Activated T-cell treated with anti-CD3 and anti-CD28 coated beads, Interleukin-2, amount 50 U/mL, for 48 hours (primary cell): ENCODE measurements at places on chromosomes 1 and 21.
A peak's percentile ranks its signal among the peaks of the same experiment; 100 is the strongest.

DNA sequence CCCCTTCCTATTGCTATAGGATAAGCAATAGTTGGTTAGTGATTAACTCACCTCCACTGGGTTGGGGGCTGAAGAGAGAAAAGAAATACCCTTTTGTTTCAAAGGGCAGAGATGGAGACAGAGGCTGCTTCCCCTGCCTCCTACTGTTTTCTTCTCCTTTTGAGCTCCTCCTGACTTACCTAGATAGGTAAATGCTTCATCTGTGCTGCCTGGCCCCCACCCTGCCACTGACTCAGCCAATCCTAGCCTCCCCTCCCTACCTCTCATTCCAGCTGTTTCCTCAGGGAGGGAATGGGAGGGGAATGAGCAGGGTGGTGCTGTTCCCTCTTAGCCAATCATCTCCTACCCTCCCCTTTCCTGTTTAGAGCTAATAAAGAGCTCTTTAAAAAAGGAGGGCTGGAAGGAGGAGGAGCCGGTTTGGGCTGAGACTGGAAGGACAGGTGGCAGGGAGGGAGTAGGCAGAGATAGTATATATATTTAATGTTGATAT, at the start of gene C1orf116:
Gene C1orf116, minus strand, starts transcription at position 229 of the 490 bp plus-strand sequence. CDS start 5,158 bp downstream, outside the sequence.
- DNase-seq: no peak

DNA sequence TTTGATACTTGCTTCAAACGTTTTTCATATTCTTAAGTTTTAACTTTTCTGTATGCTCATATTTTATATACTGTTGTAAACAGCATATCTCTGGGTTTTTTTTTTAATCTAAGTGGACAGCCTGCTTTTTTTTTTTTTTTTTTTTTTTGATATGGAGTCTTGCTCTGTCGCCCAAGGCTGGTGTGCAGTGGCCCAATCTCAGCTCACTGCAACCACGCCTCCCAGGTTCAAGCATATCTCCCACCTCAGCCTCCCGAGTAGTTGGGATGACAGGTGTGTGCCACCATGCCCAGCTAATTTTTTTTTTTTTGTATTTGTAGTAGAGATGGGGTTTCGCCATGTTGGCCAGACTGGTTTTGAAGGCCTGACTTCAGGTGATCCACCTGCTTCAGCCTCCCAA, 1.2 kb downstream of the TBCE start:
- DNase-seq: no peak

- no peak for DNase-seq
Measured at GRCh38 chr1:40625476-40626382, 39.8 kb downstream of the RIMS3 start.

GRCh38 chr1:101482306-101482705, 245.5 kb downstream of the S1PR1 start:
- no peak for DNase-seq

GRCh38 chr1:12448746-12449177, 169.2 kb downstream of the DHRS3 start:
- DNase-seq: no peak

GRCh38 chr1:8404460-8405370, 86.8 kb downstream of the SLC45A1 start:
- no peak for DNase-seq

DNA sequence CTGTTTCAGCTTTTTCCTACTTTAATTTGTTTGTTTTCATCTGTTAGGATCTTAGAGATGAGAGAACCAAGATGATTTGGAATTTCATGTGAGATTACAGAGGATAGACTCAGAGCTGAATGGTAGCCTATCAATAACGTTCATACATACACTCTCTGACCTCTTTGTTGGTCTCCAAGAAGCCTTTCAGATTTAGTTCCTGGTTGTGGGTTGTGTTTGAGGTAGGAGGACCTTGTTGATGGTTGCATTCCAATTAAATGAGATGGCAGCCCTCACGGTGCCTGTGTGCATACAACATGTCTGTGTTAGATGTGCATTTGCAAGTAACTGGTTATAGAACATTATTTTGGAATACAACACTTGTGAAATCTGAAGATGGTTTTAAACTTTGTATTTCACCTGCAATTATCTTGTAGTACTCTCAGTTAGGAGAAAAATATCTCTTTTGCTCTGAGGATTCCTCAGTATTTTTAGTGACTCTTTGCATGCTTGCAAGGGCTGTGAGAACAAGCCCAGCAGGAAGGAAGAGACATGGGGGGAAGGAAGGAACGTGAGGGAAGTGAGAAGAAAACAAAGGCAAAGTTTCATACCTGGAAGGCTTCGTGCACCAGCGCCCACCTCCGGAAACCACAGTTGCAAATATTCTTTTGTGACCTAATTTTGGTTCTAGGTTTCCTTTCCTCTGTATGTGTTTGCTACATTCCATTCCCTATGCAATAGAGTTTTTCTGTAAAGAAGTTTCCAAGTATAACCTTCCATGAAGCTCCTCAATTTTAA, 291.8 kb downstream of the DISC1 start:
- no peak for DNase-seq

DNA sequence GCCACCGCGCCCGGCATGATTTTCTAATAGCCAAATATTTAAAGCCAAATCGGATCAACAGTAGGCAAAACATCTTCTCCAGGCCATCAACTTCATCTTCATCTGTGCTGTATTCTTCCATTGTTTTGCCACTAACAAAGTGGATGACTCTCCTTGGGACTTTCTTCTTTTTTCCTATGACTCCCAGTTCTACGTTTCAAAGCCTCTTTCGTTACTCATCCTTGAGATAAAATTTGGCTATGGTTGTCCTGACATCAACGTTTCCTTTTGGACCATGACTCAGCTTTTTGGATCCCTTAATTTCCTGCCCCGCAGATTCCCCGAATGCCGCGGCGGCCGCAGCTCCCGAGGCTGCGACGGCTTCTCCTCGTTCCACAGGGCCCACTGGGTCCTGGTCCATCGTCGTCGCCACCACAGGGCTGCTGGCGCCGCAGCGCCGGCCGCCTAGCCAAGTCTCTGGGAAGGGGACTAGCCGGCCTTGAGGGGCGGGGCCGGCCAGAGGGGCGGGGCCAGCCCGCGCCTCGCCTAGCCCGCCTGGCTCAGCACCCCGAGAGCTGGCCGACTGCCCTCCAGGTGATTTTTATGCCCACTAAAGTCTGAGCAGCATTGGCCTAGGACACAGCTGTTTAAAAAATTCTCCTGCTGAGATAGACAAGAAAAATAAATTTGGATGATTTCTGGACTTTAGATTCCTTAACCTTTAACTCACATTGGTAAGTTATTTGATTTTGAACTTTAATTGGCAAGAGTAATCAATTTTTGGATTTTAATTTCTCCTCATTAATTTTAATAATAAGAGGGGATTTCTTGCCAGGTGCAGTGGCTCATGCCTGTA, 93.9 kb downstream of the ADCY10 start:
- peak; percentile 64 for DNase-seq

DNA sequence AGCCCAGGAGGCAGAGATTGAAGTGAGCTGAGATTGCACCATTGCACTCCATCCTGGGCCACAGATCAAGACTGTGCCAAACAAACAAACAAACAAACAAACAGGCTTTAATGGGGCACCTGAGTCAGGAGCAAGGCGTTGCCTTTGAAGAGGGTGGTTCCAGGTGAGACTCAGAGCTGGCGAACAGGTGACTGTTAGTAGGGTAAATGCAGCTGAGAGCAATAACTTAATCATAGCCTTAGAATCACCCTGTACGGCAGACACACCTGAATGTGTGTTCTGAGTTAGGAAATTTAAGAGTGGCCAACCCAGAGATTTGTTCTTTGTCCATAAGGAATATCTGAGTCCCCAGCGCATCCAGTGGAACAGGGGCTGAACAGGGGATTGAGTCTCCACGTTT, 440.4 kb downstream of the RPS6KC1 start:
- DNase-seq: no peak

GRCh38 chr1:13588946-13589796, 5.5 kb downstream of the PDPN start:
- no peak for DNase-seq

DNA sequence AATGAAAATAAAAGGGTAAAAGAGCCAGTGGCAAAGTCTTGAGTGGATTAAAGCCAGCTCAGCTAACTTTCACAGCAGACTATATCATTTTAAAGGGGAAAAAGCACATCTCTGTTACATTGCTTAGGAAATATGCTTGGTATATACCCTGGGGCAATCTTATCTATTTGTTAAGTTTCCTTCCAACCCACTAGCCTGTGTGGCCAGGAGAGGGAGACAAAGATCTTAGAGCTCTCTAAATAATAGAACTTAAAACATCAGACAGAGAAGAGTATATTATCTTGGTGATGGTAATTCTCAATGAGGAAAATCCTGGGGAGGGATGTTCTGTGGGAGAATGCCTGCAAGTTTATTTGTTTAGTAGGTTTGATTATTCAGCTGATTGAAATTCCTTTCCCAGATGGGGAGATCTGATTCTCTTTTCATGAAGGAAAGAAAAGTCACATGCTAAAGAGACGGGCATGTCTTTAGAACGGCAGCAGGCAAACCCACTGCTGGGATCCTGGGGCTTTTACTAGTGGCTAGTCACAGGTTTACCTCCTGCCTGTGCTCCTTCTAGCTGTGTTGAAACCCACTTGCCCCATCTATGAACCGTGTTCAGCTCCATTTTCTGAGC, 3.6 kb downstream of the KCNE2 start:
- DNase-seq: peak; percentile 33

- DNase-seq: no peak
Measured at GRCh38 chr1:112983537-112984131, 27.6 kb upstream of the SLC16A1 start.

DNA sequence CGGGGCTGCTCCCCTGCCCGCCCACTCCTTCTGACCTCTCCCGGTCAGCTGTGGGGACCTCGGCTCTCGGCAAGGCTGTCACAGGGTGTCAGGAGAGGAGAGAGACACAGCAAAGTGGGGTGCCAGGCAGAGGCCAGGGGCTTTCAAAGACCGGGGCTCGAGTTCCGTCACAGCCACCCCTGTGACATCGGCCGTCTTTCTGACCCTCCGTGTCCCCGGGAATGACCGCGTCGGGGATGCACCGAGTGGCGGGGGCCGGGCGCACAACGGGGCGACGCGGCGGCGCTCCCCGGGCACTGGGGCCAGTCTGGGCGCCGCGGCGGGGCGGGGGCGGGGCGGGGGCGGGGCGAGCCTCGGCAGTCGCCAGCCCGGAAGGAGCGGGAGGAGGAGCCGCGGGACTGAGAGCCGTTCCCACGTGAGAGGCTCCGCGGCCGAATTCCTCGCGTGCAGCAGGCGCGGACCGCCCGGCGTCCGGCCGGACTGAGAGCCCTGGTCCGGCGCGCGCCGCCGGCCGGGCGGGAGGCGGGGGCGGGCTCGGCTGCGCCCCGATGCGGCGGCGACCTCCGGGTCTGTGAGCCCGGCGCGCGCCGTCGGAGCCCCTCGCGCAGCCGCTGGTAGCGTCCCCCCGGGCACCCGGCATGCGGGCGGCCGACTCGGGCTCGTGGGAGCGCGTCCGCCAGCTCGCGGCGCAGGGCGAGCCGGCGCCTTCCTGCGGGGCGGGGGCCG, 229.7 kb upstream of the TMEM51 start:
- DNase-seq: peak; percentile 26

GRCh38 chr1:205205055-205205454, 6.4 kb downstream of the DSTYK start:
- no peak for DNase-seq
